MV-4-11 (cell line): ENCODE measurements at places on chromosomes 6 and 20.

GRCh38 chr20:62753626-62754025 is 42.6 kb upstream of the MRGBP start:
- no peak for DNase-seq

DNA sequence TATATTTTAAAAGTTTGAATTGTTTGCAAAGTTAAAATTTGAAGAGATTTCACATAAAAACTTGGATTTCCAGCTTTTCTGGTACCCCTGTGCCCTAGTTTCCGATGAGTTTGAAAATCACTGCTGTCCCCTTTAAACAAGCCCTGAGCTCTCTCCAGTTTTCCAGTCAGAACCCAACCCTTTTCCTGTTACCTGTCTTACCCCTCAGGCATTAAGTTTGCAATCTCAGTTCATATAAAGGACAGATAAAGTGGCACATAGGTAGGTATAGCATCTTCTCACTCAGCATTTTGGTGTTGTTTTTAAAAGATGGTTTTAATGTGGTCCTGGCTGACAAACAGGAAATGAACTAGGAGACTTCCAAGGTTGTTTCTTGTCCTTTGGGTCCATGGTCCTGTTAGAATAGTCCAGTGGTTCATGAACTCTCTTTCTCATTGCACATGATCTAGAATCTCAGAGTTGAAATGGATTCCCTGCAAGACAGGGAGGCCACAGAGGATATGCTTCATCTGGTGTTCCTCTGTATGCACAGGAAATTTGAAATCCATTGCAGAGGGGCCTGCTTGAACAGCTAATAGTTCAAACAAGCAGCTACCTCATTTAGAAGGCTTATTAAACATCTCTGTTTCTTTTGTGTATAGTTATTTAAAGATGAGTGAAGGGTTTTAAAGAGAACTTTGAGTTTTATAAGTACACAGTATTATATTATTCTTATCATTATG is 82.7 kb downstream of the JAG1 start:
- DNase-seq = no peak

DNA sequence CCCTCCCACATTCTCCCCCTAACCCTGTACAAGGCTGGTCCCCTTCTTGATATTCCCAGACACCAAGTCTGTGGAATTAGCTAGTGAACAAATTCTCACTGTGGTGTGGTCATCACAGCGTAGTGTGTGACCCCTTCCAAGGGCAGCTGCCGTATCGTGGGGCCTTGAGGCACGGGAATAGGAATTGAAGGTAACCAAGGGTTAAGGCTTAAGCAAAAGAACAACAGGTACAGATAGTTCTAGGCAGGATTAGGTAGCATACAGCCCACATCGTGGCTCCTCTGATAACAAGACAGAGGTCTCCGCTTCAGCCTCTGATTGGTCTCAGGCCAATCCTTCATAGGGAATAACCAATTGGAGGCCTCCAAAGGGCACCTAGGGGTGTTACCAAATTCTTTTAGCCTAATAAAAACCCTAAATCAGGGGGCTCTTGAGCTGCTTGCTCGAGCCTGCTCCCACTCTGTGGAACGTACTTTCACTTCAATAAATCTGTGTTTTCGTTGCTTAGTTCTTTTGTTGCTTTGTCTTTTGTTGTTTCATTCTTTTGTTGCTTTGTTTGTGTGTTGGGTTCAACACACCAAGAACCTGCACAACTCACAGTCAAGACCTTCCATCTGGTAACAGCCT is 64.7 kb downstream of the GPR6 start:
- no peak for DNase-seq

GRCh38 chr20:20489054-20489453 is 121.2 kb downstream of the INSM1 start:
- no peak for DNase-seq

DNA sequence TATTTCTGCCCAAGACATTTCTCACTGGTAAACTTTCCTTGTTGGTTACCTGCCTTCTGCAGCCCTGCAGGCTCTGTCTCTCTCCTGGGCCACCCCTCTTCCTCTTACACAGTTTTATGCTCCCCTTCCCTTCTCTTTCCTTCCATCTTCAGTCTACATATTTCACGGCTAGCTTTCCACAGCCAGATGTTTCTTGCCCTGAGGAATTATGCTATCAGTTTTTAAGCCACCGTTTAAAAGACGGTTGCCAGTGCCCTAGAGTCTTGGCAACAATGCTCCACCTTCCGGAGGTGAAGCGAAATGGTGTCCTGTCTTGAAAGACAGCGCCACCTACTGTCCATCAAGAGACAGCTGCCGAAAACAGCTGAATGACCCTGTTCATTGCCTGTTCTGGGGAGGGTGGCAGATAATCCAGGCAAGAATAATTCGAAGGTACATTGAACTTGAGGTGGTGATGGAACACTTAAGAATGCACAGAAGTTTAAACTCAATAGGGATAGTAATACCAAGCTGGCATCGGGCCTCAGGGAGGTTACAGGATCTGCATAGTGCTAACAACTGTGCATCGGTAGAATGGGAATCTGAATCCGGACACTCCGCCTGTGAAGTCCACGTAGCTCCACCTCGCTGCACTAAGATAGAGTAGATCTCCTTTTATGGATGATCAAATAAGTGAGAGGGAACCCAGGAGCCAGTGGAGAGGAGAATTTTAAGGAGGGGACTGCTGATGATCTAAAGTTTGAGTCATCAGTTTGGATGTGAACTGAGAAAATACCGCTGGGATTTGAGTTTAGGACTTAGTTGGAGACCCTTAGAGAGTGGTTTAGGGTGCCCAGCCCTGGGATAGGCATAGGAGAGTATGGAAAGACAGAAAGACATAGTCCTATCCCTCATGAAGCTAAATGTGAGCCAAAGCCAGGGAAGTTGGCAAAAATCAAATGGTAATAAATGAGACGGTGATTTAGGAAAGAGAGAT is 4.8 kb upstream of the TRIM40 start:
- DNase-seq = peak; percentile 77

DNA sequence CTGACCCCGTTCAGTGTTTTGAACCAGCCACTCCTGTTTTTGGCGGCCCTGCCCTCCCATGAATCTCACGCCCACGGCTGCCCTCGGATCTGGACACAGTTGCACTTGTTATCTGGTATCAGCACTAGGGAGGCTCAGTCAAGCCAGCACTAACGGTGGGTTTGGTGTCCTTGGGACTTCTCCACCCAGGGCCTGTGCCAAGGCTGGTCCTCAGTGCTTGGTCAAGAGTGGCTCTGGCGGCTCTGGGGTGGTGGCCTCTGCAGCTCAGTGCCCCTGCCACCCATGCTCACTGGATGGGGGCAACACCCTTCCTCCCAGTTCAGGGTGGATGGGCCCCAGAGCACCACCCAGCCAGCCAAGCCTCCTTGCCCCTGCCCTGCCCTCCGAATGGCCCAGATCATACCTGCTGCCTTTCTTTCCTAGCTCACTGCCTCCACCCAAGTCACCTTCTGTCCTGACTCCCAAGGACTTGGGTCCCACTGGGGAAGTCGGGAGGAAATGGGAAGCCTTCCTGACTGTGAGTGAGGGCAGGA is 54.7 kb downstream of the SSR1 start:
- no peak for DNase-seq

DNA sequence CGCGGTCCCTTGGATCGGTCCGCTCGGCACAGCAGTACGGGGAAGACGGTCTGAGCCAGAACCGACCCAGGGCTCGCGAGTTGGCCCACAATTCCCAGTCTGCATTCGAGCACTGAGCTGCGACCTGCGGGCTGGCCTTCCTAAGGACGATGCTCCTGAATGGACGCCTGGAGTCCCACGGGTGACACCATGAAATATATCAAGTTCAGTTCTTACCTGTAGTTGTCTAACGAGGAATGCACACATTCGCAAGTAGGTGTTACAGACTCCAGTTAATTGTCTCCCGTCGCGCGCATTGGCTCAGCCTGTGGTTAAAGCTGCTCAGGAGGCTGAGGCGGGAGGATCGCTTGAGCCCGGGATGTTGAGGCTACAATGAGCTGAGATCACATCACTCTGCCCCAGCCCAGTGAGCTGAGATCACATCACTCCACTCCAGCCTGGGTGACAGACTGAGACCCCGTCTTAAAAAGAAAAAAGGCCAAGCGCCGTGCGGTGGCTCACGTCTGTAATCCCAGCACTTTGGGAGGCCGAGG is 802 bp downstream of the PEX7 start:
- peak; percentile 3 for DNase-seq

GRCh38 chr20:62959101-62959971 is 6.8 kb downstream of the SLC17A9 start:
- DNase-seq = no peak

- DNase-seq = no peak
Observed at GRCh38 chr20:4443016-4443415, 278.7 kb upstream of the PRND start.

GRCh38 chr6:56347526-56347925 is 100.1 kb upstream of the COL21A1 start:
- no peak for DNase-seq

DNA sequence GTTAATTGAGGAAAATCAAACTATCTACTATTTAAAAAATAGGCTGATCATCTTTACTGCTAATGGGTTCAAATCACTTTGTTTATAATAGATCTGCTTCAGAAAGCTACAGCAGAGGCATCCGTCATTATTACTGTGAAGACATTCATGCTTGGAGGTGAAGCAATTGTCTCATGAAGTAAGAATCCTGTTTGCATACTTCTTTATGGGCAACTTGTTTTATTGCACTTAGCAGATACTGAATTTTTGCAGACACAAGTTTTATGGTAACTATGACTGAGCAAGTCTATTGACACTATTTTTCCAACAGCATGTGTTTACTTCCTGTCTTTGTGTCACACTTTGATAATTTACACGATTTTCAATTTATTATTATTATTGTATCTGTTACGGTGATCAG is 573.9 kb downstream of the RFPL4B start:
- no peak for DNase-seq

- no peak for DNase-seq
Observed at GRCh38 chr20:57387463-57387862, 3.7 kb upstream of the RBM38 start.

DNA sequence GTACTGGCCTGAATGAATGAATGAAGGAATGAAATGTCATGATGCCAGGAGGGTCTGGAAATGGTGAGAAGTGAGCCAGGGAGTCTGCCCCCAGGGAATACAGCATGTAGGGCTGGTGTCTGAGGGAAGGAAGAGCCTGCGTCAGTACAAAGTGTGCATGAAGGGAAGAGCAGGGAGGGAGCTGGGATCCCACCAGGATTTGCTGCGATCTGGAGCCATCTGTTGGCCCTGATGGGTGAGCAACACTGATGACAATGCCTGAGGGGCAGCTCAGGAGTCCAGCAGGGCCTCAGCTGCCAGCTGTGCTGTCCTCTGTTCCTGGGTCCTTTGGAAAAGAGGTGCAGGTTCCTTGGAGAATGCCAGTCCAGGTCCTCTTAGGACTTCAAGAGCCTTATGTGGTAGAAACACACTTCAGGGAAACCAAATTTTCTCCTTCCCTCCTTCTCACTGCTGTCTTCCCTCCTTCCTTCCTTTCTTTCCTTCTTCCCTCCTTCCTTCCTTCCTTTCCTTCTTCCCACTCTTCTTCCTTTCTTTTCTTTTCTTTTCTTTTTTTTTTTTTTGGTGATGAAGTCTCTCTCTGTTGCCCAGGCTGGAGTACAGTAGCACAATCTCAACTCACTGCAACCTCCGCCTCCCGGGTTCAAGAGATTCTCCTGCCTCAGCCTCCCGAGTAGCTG is 11.5 kb downstream of the BPI start:
- no peak for DNase-seq

DNA sequence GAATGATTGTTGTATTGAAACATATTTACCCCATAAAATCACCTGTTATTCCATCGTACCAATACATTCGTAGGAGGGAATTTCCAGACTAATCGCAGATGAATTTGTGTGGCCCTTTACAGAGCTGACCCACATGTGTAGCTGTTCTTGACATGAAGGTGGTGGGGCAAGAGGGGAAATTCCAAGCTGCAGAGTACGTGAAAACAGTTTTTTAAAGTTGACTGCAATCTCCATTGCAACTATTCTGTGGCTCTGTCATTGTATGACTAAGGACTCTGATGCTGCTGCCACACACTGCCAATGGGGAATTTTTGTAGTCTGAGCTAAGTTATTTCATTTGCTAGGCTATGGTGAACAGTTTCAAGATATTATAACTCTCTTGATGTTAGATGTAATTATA is 46.4 kb upstream of the ADTRP start:
- DNase-seq = no peak

DNA sequence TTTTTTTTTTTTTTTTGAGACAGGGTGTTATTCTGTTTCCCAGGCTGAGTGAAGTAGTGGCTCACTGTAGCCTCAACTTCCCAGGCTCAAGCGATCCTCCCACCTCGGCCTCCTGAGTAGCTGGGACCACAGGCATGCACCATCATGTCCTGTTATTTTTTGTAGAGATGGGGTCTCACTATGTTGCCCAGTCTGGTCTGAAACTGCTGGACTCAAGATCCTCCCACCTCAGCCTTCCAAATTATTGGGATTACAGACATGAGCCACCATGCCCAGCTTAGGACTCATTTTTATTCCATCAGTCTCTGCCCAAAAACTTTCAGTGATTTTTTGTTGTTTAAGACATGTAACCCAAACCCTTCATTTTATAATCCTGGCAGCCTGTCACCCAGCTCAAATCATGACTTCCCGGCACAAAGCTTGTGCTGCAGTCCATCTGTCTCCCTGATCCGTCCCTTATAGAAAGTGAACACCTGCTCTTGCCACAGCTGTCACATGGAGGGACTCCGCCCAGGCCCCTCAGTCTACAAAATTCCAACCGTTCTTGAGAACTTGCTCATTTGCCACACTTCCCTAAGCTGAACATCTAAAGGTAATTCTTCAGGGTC is 183.9 kb upstream of the JARID2 start:
- no peak for DNase-seq

- no peak for DNase-seq
Observed at GRCh38 chr6:4906293-4907276, 97.3 kb downstream of the RPP40 start.

DNA sequence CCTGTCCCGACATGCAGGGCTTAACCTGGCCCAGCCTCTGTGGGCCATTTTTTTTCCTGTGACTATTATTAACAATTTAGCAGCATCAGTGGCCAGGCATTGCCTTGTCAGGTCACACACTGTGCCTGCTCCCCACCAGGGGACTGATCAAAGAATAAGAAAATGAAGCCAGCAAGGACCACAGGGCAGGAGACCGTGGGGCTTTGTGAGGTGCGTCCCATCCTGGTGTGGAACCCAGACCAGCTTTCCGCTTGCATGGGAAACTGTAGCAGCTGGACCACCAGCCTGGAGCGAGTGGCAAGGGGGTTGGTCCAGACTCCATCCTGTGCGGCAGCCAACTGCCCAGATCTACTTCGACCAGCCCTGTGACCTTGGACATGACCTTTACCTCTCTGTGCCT is 218.3 kb downstream of the ANKRD60 start:
- no peak for DNase-seq

DNA sequence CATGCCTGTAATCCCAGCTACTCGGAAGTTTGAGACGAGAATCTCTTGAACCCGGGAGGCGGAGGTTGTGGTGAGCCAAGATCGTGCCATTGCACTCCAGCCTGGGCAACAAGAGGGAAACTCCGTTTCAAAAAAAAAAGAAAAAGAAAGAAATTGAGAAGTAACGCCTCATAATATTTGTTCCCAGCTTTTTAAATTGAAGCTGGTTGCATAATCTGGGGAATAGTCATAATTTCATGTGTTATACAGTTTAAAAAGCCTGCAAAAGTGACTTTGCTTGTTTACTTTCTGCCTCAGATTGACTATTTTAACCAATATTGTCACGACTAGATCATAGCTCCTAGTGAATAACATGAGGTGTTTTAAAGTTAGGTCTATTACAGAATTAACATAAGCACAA is 7.2 kb downstream of the FAM217B start:
- DNase-seq = no peak
